Lung (tissue), 17 donors: ENCODE measurements at places on chromosomes 2 and 18. TPM values are rescaled to one million over a fixed set of nuclear protein-coding genes. Genes with fewer than 3 reads are reported as not detected.

DNA sequence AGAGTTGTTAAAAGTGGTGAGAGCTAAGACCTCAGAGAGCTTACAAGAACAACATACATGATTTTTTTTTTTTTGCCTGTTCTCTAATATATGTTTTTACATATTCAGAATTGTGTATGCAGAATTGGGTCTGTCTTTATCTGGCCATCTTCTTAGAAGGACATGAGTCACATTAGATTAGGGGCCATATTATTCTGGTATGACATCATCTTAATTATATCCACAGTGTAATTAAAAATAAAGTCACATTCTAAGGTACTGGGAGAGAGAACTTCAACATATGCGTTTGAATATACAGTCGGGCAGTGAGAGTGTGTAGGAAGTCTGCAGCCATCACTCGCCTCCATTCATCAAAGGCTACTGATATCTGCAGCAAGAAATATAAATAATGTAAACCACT lies 88.3 kb downstream of the DSC3 start:
- H3K4me1 ChIP-seq = no peaks in the 10 kb centered on the region
- H3K4me3 ChIP-seq = no peak overlapping the region
- no peak for DNase-seq

DNA sequence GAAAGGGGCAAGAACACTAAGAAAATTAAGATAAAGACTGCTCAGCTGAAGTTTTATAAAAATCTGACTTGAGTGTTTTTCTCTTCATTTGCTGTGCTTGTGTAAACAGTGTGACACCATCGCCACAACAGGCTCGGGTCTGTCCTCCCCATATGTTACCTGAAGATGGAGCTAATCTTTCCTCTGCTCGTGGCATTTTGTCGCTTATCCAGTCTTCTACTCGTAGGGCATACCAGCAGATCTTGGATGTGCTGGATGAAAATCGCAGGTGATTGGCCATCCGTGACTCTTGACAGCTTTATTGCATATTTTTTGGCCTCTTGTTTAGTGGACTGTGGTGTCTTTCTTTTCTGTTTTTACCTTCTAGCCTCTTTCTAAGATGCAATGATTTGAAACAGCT lies 22.1 kb downstream of the MFF start:
- H3K27ac ChIP-seq = no peak overlapping the region
- peaks cover 10% of the 10 kb centered on the region for H3K36me3 ChIP-seq
- H3K27me3 ChIP-seq = no peaks in the 10 kb centered on the region
- H3K4me1 ChIP-seq = no peaks in the 10 kb centered on the region
- DNase-seq = no peak

- no peaks in the 10 kb centered on the region for H3K27me3 ChIP-seq
- no peaks in the 10 kb centered on the region for H3K36me3 ChIP-seq
- no peaks in the 10 kb centered on the region for H3K4me1 ChIP-seq
- no peak overlapping the region for H3K27ac ChIP-seq
- DNase-seq = no peak
These were observed 40.3 kb downstream of the SOWAHC start for GRCh38 chr2:109654326-109655050.

- peak overlapping the region; percentile 74 for H3K27ac ChIP-seq
- H3K4me3 ChIP-seq = no peak overlapping the region
- DNase-seq = no peak
- H3K4me1 ChIP-seq = peaks cover 22% of the 10 kb centered on the region
- no peaks in the 10 kb centered on the region for H3K36me3 ChIP-seq
These were observed 105.5 kb downstream of the ZEB2 start for GRCh38 chr2:144414324-144414845.

DNA sequence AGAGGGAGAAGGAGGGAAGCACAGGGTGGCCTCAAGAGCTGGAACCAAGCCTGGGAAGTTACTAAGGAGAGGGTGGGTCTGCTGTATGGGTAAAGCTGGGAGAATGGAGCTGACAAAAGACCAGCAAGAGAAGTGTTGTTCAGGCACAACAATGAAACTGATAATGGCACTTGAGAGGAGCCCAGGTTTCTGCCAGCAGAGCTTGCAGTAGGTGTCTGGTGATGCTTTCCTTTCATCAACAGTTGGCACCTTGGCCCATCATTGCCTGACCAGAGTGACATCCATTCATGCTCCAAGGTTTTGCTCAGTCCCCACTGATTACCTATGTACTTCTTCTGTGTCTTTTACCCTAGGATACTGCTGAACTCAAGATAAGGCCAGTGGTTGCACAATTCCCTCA lies 92.9 kb upstream of the CXCR4 start:
- H3K4me3 ChIP-seq = no peak overlapping the region
- DNase-seq = no peak

DNA sequence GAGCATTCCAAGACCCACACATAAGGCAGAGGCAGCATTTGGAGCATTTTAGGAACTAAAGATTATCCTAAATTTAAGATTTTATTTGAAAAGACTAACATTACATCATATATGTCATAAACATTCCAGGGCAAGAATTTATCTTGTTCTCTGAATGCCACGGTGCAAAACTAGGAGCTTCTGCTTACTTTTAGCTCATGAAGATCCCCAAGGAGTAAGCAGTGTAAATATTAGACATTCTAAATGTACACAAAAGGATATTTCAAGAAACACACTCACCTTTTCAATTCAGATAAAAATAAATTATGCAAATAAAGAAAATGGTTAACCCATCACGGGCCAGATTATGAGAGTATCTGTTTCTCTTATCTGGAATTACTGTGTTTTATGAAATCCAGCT lies 101.7 kb upstream of the ETAA1 start:
- no peak overlapping the region for H3K4me3 ChIP-seq
- H3K27ac ChIP-seq = no peak overlapping the region
- H3K36me3 ChIP-seq = no peaks in the 10 kb centered on the region
- H3K27me3 ChIP-seq = no peaks in the 10 kb centered on the region
- H3K4me1 ChIP-seq = no peaks in the 10 kb centered on the region

- H3K27me3 ChIP-seq = no peaks in the 10 kb centered on the region
- no peak overlapping the region for H3K4me3 ChIP-seq
- DNase-seq = no peak
- H3K4me1 ChIP-seq = no peaks in the 10 kb centered on the region
- H3K36me3 ChIP-seq = no peaks in the 10 kb centered on the region
These were observed 32.3 kb upstream of the OLA1 start for GRCh38 chr2:174280596-174280995.

The ANKRD29 gene
- 38.4 TPM for total RNA-seq

The ACTR2 gene
- total RNA-seq = 127 TPM

The EML6 gene
- 5.1 TPM for total RNA-seq

- no peaks in the 10 kb centered on the region for H3K4me1 ChIP-seq
- H3K36me3 ChIP-seq = no peaks in the 10 kb centered on the region
- H3K27me3 ChIP-seq = no peaks in the 10 kb centered on the region
- no peak overlapping the region for H3K27ac ChIP-seq
- H3K4me3 ChIP-seq = no peak overlapping the region
These were observed 612.4 kb downstream of the FBXO15 start for GRCh38 chr18:73535189-73535588.

GRCh38 chr2:226875438-226876225 lies 39.8 kb downstream of the RHBDD1 start:
- H3K36me3 ChIP-seq = no peaks in the 10 kb centered on the region
- no peaks in the 10 kb centered on the region for H3K4me1 ChIP-seq
- H3K27me3 ChIP-seq = no peaks in the 10 kb centered on the region
- DNase-seq = no peak
- no peak overlapping the region for H3K4me3 ChIP-seq

GRCh38 chr2:217166241-217166850 lies 306.5 kb upstream of the TNP1 start:
- H3K27ac ChIP-seq = no peak overlapping the region
- DNase-seq = no peak
- H3K4me3 ChIP-seq = no peak overlapping the region
- no peaks in the 10 kb centered on the region for H3K27me3 ChIP-seq
- H3K36me3 ChIP-seq = no peaks in the 10 kb centered on the region

GRCh38 chr2:225429717-225430116 lies 30.2 kb downstream of the NYAP2 start:
- no peaks in the 10 kb centered on the region for H3K4me1 ChIP-seq
- DNase-seq = peak; percentile 82
- no peak overlapping the region for H3K4me3 ChIP-seq
- no peaks in the 10 kb centered on the region for H3K36me3 ChIP-seq

DNA sequence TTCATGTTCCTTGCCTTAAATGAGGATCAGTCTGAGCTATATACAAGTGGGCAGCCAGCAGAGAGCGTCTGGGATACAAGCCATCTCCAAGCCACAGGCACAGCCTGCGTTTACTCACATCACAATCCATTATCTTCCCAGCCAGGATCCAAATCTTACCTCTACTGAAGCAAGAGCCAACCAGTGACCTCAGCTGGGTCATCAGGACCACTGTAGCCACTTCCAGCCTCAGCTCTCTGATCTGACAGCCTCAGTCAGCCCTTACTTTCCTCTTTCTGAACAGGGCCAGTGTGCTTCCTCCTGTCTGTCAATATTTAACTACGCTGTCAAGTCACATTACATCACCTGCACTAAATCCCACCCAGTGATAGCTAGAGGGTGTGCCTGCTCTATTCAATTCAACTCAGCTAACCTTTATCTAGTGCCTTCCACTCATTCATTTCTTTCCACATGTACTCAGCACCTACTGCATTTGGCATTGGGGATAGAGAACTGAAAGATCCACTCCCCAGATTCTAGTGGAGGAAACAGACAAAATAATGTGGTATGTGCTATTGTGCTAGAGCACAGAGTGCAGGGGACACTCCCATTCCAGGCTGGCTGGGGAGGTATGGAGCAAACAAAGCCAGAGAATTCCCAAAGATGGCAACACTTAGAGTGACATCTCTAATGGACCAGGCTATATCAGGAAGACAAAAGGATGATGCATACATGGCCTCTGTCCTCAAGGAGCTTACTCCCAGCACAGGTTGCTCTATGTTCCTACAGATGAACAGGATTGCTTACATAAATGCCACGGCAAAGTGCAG lies 146.5 kb downstream of the NCKAP5 start:
- no peaks in the 10 kb centered on the region for H3K36me3 ChIP-seq
- peaks cover 2% of the 10 kb centered on the region for H3K4me1 ChIP-seq
- DNase-seq = peak; percentile 76
- H3K4me3 ChIP-seq = no peak overlapping the region

- DNase-seq = peak; percentile 40
- no peaks in the 10 kb centered on the region for H3K4me1 ChIP-seq
- no peaks in the 10 kb centered on the region for H3K27me3 ChIP-seq
- H3K36me3 ChIP-seq = no peaks in the 10 kb centered on the region
- no peak overlapping the region for H3K27ac ChIP-seq
These were observed 39.7 kb upstream of the B3GNT7 start for GRCh38 chr2:231355508-231356465.

GRCh38 chr2:227796045-227796711 lies 17.5 kb upstream of the CCL20 start:
- H3K4me3 ChIP-seq = no peak overlapping the region
- no peak overlapping the region for H3K27ac ChIP-seq
- DNase-seq = peak; percentile 81

DNA sequence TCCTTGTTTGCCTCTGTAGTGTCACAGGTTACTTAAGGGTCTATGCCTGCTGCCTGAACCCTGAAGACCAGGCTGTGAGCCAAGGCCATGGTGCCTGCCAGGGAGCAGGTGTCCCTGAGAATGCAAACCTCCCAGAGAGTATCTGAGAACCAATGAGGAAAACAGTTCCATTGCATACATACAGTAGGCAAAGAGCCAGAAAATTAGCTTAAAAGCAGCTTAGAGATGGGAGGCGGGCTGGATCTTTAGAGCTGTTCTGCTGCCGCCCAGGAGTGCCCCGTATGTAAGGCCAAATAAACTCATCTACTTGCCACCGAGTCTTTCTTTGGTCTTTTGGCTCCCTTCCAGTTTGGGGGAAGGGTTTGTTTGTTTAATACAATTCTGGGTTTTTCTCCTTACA lies 327.9 kb downstream of the CLIP4 start:
- H3K4me1 ChIP-seq = no peaks in the 10 kb centered on the region
- no peak overlapping the region for H3K27ac ChIP-seq
- H3K4me3 ChIP-seq = no peak overlapping the region
- no peaks in the 10 kb centered on the region for H3K36me3 ChIP-seq

The SFT2D3 gene
- 11.0 TPM for total RNA-seq

- no peaks in the 10 kb centered on the region for H3K27me3 ChIP-seq
- H3K4me3 ChIP-seq = no peak overlapping the region
- H3K27ac ChIP-seq = no peak overlapping the region
- H3K4me1 ChIP-seq = no peaks in the 10 kb centered on the region
These were observed 24.7 kb upstream of the FAM124B start for GRCh38 chr2:224426656-224427055.
